Thyroid gland (tissue), 4 donors: ENCODE measurements at places on chromosomes 4 and X. TPM values are rescaled to one million over a fixed set of nuclear protein-coding genes. Genes with fewer than 3 reads are reported as not detected.

NXF2B gene
- total RNA-seq = not detected

TMEM150C gene
- 26.2 TPM for total RNA-seq

CENPI gene
- total RNA-seq = 0.78 TPM

RENBP gene
- total RNA-seq = 16.5 TPM

LUZP4 gene
- not detected for total RNA-seq

MAGEA1 gene
- not detected for total RNA-seq

SSX3 gene
- 0.81 TPM for total RNA-seq
